IMR-90 (cell line): ENCODE measurements at places on chromosomes 13 and 19. TPM values are rescaled to one million over a fixed set of nuclear protein-coding genes. Genes with fewer than 3 reads are reported as not detected.

The ZNF667 gene
- total RNA-seq = 3.4 and 4.7 TPM in 2 replicates

The AMER2 gene
- not detected in 2 replicates for total RNA-seq

The ZIM2 gene
- not detected in 2 replicates for total RNA-seq

The CCL25 gene
- not detected in 2 replicates for total RNA-seq

The PCDH17 gene
- under 0.01 TPM in 1 of 2 replicates, not detected in the other for total RNA-seq

DNA sequence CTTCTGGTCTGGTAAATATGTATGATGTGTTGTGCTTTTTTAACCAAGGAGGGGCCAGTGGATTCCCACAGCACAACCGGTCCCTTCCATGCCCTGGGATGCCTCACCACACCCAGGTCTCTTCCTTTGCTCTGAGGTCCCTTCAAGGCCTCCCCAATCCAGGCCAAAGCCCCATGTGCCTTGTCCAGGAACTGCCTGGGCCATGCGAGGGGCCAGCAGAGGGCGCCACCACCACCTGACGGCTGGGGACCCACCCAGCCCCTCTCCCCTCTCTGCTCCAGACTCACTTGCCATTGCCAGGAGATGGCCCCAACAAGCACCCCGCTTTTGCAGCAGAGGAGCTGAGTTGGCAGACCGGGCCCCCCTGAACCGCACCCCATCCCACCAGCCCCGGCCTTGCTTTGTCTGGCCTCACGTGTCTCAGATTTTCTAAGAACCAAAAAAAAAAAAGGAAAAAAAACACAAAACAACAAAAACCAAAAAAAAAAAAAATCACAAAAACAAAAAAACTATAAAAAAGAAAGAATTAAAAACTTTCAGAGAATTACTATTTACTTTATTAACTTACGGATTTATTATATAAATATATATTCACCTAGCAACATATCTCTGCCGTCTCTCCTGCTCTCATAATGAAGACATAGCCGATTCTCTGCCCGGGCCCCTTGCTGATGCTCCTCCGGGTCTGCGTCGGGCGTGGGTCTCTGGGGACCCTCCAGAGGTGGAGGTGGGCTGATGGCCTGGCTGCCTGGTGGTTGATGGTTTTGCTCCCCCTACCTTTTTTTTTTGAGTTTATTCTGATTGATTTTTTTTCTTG is 14.4 kb downstream of the CAPN12 start:
- DNase-seq = peak; percentile 44

- DNase-seq = peak; percentile 84
Observed at GRCh38 chr13:37621811-37622361, 23.3 kb upstream of the POSTN start.

DNA sequence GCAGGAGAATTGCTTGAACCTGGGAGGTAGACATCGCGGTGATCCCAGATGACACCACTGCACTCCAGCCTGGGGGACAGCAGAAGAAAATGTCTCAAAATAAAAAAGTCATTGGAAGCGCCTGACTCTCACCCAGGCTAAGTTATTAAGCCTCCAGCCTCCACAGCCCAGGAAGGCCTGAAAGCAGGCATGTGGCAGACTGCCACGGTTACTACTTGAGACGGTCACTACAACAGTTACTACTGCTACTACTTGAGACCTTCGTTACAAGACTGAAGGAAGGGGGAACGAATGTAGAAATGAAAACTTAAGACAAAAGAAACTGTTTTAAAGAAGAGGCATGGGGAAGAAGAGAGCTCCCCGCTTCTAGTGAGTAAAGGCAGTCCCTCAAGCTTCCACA is 9.6 kb downstream of the PRR22 start:
- peak; percentile 8 for DNase-seq

GRCh38 chr13:21338639-21339278 is 120.3 kb downstream of the ZDHHC20 start:
- no peak for DNase-seq

DNA sequence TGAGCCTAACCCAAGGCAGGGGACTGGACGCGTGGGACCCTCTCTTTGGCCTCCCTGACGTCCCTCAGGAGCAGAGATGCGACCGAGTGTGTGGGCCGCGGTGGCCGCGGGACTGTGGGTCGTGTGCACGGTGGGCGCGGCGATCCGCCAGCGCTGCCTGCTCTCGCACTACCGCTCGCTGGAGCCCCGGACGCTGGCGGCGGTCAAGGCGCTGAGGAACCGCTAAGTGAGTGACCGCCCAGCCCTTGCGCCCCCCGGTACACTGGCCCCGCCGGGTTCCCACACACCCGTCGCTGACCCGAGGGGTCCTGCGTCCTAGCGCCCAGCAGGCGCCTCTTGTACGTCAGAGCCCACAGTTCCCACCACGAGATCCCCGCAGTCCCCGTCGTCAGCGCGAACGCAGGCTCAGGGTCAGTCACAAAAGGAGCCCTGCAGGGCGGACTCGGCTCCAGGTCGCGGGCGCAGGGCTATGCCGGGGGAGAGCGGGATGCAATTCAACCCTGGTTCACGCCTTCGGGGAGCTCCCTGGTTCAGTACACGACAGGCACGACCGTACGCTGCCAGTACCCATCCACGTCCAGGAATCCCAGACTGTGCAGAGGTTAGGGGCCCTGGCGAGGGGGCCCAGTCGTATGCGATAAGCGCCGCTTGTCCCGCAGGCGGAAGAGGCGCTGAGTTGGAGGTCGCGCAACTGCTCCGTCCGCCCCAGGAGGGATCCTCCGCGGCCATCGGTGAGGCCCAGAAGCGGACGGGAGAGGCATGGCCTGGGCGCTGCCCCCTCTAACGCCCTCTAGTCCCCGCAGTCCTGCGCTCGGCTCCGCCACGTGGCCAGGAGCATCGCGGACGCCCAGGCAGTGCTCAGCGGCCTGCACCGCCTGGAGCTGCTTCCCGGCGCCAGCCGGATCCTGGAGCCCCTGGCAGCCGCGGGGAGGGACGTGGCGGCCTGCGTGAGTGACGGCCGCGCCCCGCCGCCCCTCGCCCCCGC is 3.6 kb upstream of the IFNL2 start:
- DNase-seq = no peak

- DNase-seq = no peak
Observed at GRCh38 chr13:51451134-51451466, 1.7 kb downstream of the INTS6 start.

- DNase-seq = no peak
Observed at GRCh38 chr19:13241231-13242104, 91.3 kb downstream of the IER2 start.

GRCh38 chr19:6752256-6753177 is 13.0 kb downstream of the TRIP10 start:
- no peak for DNase-seq

GRCh38 chr13:35392768-35393167 is 83.7 kb downstream of the MAB21L1 start:
- no peak for DNase-seq

GRCh38 chr13:33919120-33919519 is 101.2 kb downstream of the RFC3 start:
- no peak for DNase-seq

- DNase-seq = no peak
Observed at GRCh38 chr19:47786566-47786965, 8.1 kb downstream of the SELENOW start.

- peak; percentile 75 for DNase-seq
Observed at GRCh38 chr13:98672947-98673613, 79.4 kb downstream of the SLC15A1 start.

DNA sequence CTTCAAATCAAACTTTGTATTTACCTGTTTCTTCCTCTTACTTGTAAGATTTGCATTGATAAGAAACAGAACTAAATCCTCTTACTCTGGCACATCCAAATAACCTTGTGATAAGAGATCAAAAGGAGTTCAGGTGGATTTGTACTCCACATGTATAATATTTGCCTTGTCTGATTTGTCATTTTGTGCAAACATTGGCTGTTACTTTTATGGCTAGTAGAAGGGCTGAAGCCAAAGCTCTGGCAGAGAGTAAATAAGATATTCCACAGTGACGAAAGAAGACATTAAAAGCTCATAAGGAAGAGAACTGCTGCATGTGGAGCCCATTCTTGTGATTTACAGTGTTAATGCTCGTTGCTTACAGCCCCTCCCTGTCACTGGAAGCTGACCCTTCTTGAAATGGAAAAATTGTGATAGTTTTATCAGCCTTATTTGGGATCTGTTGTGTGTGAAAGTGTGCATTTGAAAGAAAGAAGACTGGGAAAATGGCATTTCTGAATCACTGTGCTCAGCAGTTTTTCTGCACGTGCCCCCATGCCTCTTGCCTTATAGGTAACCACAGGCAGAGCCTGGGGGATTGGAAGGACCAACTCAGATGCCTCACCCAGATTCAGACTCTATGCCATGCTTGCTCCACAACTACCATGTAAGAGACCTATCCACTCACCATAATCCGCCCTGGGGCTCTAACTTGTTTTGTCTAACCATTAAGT is 68.2 kb downstream of the OXGR1 start:
- DNase-seq = no peak

GRCh38 chr13:92805766-92806165 is 420.8 kb upstream of the GPC6 start:
- DNase-seq = no peak

DNA sequence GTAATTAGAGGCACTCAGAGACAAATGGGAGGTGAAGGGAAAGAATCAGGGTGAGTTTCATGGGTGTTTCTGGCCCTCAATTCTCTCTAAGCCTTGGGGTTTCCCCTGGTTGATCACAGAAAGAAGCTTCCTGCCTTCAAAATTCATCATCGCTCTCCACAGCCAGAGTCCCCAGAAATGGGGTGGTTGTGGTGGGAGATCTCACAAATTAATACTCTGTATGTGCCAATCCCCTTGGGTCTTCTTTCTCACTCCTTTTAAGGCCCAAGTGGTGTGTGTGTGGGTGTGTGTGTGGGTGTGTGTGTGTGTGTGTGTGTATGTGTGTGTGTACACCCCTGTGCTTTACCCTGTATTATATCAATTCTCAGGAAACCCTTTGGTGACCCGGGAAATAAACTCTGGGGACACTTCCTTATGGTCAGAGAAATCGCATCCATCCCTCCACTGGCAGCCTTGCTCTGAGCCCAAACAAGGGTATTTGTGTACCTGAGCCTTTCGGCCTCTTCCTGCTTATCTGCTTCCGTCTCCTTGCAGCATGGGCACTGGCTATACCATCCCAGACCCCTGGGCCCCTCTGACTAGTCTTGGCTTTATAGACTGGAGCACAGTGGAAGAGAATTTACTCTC is 2.8 kb upstream of the FCGBP start:
- no peak for DNase-seq

DNA sequence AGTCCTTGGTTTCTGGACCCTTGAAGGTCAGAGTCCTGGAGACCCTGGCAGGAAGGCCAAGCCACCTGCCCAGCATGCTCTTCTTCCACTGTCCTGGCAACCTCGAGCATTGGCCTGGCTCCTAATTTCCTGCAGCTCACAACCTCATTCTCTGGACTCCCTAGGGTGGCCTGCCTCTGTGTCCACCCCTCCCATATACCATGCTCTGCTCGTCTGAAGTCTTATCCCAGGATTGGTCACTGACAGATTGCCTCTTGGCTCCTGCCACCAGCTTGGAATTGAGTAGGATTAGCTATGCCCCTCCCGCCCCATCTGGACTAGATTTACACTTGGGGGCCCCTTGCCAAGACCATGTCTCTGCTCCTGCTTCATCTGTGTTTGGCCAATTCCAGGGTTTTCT is 17.1 kb upstream of the WASF3 start:
- no peak for DNase-seq

DNA sequence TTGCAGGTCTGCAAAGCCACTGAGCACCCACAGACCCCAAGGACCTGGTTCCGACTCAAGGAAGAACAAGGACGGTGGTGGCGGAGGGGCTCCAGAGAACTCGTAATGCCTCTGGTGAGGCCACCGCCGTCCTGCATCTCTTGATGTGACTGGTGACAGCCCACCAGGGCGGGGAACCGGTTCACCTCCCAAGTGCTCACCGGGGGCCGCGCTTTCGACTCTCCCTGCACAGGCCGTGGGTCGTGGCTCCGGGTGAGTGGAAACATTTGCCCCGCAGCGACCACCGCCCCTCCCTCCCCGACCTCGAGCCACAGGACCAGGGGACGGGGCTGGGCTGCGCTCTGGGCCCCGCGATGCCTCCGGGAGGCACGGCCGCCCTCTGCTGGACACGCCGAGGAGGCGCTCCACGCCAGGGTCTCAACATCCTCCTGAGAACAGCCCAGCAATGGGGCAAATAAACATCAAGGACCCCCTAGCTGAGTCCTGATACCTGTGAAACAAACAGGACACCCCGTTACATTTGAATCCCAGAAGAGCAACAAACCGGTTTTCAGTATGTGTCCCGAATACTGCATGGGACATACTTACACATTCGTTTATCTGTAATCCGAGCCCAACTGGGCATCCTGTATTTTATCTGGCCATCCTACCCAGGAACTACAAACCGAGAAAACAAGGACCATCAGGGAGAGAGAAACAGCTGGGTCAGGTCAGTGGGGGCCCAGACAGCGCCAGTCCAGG is 3.9 kb upstream of the PLPP2 start:
- peak; percentile 12 for DNase-seq

GRCh38 chr13:94595950-94596574 is at the start of gene TGDS:
Gene TGDS (minus strand): TSS chr13:94596152. CDS start chr13:94596136, 16 bp downstream.
- peak; percentile 91 for DNase-seq

- no peak for DNase-seq
Observed at GRCh38 chr13:113804703-113805430, 45.8 kb downstream of the TMEM255B start.

GRCh38 chr19:44071824-44072542 is at the start of gene ZNF284:
Gene ZNF284 (plus strand): TSS chr19:44072159. CDS start chr19:44076390, 4,231 bp downstream.
- DNase-seq = peak; percentile 93

DNA sequence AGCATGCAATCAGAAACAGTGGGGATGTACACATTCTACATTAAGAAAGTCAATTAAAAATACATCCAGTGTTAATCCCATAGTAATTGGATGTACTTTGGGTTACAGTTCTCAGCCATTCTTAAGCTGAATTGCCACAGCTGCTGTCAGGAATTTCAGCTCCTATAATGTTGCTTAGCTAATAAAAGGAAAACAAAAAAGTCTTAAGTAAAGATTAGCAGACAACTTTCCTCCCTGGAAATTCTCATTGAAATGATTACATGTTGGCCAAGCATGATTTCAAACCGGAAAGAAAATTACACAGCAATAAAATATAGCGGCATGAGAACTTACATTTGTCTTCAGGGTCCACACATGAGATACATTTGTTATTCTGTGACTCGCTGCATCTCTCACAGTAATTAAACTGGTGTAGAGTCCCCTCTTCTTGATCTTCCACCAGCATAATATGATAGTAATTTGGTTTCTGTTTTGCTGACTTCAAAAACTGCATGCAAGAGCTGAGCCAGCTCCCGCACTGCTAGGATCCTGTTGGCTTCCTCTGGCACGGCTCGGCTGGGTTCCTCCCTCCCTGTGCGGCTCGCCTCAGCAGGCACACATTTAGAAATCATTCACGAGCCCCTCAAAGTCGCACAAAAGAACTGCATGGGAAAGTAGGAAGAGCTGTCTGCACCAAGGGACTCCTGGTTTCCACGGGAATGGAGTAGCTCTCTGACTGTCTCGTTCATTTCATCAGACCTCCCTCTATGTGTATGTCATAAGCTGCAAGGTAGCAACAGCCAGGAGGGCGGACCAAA is at the start of gene HTR2A:
Gene HTR2A, minus strand, starts transcription at position 713 of the 797 bp plus-strand sequence. CDS start 1,147 bp downstream, outside the sequence.
- DNase-seq = peak; percentile 17

- DNase-seq = no peak
Observed at GRCh38 chr13:33227927-33228647, 57.5 kb downstream of the STARD13 start.

DNA sequence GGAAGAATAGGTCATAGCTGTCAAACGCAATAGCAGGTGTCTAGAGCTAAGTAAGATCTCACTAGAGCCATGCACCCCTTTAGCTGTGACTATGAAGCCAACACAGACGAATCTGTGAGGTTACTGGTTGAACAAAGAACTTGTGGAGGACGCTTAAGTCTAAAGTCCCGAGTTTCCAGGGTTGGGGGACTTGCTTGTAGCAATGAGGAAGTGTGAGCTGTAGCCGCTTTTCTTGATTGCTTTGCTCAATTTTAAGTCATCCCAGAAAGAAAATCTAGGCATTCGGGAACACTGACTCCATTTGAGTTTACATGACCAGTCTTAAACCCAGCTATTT is 1.6 kb downstream of the GPC5 start:
- DNase-seq = no peak

- no peak for DNase-seq
Observed at GRCh38 chr19:5083547-5083965, 114.6 kb downstream of the KDM4B start.
